MM.1S (cell line): ENCODE measurements at places on chromosomes 1 and 21.
A peak's percentile ranks its signal among the peaks of the same experiment; 100 is the strongest.

GRCh38 chr21:36064085-36064460, 3.7 kb upstream of the SETD4 start:
- DNase-seq, result no peak

GRCh38 chr1:68162761-68163160, 69.6 kb downstream of the WLS start:
- no peak for DNase-seq

- peak; percentile 75 for DNase-seq
Observed at GRCh38 chr1:153617663-153618062, 1.5 kb upstream of the S100A14 start.

GRCh38 chr1:116379674-116380498, 6.8 kb downstream of the ATP1A1 start:
- no peak for DNase-seq

GRCh38 chr1:230824919-230825721, 43.2 kb downstream of the C1orf198 start:
- peak; percentile 41 for DNase-seq

DNA sequence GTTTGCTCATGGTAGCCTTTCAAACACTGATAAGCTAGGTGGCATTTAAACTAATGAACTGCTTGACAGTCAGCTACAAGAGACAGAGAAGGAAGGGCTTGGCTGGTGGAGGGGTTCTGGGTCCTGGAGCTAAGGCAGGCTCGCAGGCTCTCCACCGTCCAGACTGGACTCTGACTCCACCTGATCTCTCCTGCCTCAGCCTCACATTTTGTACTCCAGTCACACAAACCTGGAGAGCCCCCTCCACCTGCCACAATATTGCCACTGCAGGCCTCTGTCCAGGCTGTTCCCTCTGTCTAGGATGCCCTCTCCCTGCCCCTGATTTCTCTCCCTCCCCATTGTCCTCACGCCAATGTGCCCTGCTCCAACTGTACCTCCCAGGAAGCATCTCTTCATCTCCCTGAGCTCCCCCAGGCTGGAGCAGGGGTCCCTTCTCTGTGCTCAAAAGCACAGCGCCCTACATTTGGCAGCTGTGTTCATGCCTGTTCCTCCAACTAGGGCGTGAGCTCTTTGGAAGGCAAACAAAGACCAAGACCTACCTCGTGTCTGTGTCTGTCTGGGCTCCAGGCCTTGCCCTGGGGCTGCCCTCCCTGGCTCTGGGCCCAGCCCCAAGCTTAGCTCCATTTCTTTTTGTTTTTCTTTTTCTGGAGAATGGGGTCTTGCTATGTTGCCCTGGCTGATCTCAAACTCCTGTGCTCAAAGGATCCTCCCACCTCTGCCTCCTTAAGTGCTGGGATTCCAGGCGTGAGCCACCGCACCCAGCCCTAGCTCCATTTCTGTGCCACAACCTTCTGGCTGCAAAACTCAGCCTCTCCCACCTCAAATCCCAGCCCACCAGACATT, 2.9 kb downstream of the TIE1 start:
- DNase-seq, result no peak

GRCh38 chr1:18532390-18533170, 51.9 kb downstream of the KLHDC7A start:
- DNase-seq, result no peak

DNA sequence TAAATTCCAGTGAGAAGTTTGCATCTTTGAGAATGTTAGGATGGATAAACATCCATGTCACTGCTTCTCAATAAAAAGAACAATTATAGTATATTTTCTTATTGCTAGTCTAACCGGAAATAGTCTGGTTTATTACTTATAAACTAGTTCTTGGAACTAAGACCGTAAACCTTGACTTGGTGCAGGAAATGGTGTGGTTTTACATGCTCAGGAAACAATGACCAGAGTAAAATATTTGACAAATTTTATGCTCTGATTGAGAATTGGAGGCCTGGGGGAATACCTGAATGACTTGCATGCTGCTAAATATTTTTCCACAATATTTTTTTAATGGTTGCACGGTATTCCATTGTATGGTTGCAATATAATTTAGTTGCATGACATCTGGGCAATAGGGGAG, 76.3 kb downstream of the XCL2 start:
- DNase-seq, result peak; percentile 72

DNA sequence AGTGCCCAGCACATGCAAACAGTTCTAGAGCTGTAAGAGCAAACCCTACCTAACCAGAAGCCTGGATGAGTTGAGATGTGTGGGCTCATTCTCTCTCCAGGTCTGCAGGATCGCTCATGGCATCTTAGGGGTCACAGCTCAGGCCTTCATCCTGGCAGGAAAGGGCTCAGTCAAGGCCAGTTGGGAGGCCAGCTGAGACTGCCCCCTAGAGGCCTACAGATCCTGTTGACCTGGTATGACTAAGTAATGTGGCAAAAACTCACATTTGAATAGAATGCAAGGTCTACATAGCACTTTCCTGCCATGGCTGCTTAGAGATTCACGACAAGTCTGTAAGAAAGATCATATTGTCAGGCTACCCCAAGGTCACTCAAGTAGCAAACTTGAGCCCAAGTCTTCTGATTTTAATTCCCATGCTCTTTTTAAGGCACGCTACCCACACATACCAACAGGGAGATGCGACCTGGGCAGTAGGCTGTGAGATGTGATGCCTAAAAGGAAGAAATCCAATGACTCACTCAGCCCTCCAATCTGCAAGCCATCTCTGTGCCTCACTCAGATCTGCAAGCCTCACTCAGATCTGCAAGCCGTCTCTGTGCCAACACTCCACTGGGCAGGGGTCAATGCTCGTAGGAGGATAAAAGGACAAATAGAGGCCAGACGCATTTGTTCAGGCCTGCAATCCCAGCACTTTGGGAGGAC, 5.1 kb upstream of the CAPN8 start:
- DNase-seq, result peak; percentile 27

- no peak for DNase-seq
Observed at GRCh38 chr1:68340951-68341350, 108.6 kb upstream of the WLS start.

GRCh38 chr1:51236531-51237350, 668 bp downstream of the RNF11 start:
- DNase-seq, result peak; percentile 15

- DNase-seq, result no peak
Observed at GRCh38 chr1:96384611-96385010, 337.0 kb upstream of the PTBP2 start.

GRCh38 chr21:36571556-36571955, 91.6 kb upstream of the CLDN14 start:
- no peak for DNase-seq

DNA sequence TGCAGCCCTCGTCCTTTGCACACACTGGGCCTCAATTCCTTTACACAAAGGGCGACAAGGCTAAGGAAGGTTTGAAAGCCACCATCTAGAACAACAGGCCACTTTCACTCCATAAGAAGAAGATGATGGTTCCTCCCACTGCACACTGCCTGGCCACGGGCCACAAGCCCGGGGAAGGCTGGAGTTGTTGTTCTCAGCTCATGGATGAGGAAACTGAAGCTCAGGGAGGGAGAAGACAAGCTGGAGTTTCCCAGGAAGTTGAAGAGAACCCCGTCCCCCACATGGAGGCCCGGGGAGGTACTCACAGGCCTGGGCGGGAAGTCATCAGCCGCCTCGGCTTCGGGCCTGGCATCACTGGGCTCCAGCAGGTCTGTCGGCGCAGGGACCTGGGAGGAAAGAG, 24.6 kb upstream of the DDOST start:
- DNase-seq, result no peak

- no peak for DNase-seq
Observed at GRCh38 chr1:62335656-62336055, 16.4 kb upstream of the KANK4 start.

DNA sequence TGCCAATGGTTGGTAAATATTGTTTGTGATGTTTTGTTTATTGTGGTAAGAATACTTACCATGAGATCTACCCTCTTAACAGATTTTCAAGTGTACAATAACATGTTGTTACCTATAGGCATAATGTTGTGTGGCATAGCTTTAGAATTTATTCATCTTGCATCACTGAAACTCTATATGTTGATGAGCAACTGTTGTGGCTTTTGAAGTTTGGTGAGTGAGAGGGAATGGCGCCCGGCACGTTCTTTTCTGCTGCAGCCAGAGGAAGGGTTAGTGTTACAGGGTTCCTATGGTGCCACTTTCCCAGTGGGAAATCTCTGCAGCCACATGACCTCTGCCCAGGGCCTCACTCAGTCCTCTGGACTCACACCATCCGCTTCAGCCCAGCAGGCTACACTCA, 342.5 kb upstream of the ADGRL2 start:
- DNase-seq, result no peak

DNA sequence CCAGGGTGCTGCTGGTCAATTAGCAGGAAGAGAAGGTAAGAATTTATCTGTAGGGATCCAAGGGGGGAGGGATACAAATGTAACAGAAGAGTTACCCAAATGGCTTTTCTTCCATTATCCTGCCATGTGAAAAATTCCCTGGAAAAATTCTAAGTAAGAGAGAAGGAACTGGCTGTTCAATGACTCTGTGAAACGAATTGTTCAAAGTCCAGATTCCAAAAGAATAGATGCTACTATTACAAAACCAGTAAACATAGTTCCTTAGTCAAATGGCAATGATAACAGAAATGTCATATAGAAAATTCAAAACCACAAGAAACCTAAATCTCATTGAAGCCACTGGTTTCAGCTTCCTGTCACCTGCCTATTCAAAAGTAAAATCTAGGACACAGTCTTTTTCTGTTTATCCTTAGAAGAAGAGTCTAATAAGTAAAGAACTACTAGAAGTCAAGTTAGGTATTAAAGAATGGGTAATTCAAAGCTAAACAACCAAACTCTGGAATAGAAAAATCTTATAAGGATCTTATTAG, 102.6 kb downstream of the ZNF644 start:
- peak; percentile 74 for DNase-seq

DNA sequence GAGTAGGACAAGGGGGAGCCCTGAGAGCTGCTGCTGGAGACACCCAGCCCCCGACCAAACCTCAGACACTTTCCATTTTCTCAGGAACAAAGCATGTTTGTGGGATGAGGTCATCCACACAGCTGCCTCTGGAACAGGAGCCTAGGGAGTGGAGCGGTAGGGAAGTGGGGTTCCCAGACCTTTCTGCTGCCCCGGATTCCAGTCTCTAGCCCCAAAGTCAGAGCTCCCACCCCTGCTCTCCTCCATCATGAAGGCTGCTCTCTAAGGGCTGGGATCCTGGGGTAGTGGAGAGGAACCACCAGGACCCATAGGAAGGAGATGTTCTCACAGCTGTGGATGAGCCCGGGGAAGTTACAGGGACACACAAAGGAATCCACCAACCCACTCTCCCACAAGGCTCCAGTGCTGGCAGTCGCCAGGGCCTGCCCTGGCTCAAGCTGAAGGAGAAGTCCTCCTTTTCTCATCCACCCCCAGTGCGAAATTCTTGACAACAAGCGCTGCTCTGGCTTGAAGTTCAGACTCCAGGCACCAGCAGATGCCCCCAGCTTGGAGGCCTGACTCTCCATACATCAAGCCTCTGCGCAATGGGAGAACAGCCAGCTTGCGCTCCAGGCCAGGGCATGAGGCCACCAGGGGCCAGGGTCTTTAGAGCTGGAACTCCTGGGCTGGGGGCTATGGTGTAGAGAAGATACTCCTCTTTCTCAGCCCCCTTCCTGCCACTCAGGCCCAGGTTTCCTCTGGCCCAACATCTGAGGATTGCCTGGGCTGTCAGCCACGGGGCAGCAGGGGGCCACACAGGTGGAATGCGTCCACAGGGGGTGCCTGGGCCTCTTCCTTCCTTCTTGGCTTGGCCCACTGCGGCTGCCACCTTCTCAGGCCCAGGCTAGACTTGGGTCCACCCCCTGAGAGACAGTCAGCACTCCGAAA, 4.5 kb downstream of the FHL3 start:
- DNase-seq, result no peak

GRCh38 chr1:237713916-237714315, 176.8 kb downstream of the ZP4 start:
- peak; percentile 83 for DNase-seq

GRCh38 chr1:15106608-15107007, 46.9 kb upstream of the TMEM51 start:
- DNase-seq, result no peak

- no peak for DNase-seq
Observed at GRCh38 chr1:66323958-66324625, 209.9 kb upstream of the SGIP1 start.

DNA sequence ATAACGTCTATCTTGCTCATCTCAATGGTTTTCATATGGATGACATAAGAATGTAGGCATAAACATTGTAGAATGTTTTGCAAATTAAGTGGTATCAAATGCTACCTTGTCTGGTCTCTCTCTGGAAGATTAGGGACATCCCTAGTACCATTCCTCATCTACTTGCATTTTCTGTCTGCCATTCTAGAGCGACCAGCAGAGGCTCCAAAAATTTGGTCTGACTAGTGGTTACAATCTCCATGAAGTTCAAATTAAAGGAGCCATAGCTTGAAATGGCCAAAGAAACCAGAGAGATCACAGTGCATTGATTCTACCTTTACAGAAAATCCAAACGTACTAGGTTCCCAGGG, 1.1 kb downstream of the CD84 start:
- DNase-seq, result no peak

DNA sequence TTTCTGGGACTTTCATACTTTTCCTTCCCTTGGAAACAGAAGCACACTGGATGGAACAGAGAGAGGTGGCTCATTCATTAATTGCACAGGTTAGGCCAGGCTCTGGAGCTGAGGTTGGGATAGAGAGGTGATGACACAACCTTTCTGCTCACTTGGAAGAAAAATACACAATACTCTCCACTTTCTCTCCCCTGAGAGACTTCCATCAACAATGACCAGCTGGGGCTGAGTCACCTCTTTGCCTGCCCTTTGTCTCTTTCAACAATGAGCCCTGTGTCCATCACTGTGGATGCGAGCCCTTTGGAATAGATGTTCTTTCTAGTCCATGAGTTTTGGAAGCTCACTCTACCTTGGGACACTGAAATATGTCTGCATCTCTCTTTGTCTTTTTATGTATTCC, 43.1 kb downstream of the ATP2B4 start:
- DNase-seq, result no peak

GRCh38 chr1:23475134-23475628, 8.8 kb downstream of the ASAP3 start:
- no peak for DNase-seq

- DNase-seq, result no peak
Observed at GRCh38 chr1:240500647-240501046, 111.3 kb downstream of the GREM2 start.

GRCh38 chr1:8517661-8518489, 200.0 kb downstream of the SLC45A1 start:
- DNase-seq, result no peak

DNA sequence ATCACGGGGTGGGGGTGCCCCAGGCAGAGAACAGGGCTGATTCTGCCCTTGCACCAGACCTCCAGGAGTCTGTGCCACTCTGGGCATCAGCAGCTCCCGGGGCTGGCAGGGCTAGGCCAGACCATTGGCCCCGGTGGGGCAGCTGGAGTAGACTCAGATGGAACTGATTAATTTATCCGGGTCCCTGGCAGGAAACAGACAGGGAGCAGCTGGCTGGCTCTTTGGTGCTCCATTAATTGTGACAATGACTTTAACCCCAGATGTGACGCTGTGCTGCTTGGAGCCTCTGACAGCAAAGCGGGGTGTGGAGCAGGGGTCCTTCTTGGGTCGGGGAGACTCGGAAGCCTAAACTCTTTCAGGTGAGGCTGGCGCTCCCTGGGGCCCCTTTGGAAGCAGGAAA, 9.5 kb downstream of the EPHA8 start:
- DNase-seq, result no peak

GRCh38 chr1:33541966-33542365, 69.5 kb downstream of the ZSCAN20 start:
- no peak for DNase-seq
